ENCODE measurements at places on chromosomes 12 and 14.
A peak's percentile ranks its signal among the peaks of the same experiment; 100 is the strongest.

GRCh38 chr12:104877103-104877705, 80.9 kb downstream of the SLC41A2 start:
- DNase-seq: peak; percentile 4

- no peak for DNase-seq
These were observed 603.2 kb downstream of the C12orf50 start for GRCh38 chr12:87425942-87426554.

- DNase-seq: no peak
These were observed 75.5 kb upstream of the CAND1 start for GRCh38 chr12:67193704-67194103.

DNA sequence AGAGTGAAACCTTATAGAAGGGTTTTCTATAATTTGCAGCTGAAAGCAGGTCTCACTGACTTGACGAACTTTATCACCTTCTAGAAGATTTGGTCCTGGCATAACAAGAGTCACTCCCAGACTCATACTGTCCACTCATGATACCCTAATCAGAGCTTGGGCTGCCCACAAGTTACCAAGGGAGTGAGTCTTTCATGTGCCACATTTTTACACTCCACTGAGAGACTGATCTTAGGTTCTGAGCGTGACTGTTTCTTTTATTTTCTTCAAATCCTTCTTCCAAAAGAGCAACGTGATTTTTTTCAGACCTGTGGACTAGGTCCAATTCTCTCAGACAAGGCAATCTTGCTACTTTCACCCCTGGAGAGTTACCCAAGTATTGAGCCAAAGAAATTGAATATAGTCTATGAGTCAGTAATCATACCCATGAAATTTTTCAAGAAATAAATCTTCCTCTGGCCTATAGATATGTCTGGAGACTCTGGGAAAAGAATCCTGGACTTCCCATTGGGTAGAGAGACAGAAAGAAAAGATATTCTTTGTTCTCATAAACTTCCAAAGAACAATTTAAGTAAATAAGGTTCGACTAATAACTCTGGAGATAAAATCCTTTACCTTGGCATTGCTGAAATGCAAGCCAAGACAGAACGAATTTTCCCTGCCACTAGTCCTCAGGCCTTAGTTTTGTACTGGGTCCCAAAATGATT, 26.9 kb downstream of the SIX1 start:
- no peak for DNase-seq

- no peak for DNase-seq
These were observed 125.7 kb upstream of the GRIP1 start for GRCh38 chr12:66804563-66804974.

DNA sequence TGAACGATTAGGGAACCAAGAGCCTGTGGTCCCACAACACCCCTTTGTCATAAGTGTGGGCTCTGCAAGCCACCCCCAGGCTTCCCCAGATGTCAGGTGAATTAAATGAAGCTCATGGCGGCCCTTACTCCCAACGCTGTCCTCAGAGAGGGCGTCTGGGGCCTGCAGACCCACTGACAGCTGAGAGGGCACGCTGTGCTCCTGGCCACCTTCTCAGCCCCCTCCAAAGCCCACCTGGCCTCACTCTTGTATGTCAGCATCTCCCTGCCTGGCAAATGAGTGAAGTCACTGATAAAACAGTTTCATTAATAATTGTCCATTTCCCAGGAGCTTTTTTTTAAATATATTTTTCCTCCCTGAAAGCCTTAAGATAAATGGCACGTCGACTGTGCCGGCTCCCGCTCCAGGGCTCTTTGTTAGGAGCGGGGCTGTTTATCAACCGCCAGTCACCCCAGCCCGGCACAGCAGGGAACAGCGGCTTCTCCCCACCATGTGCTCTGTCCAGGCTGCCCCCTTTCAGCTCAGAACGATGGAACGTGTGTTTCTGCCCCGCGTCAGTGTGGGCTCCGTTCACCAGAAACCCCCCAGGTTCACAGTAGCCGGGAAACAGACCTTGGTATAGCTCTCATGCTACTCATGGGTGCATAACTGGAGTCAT, 94.7 kb upstream of the SFSWAP start:
- no peak for DNase-seq

DNA sequence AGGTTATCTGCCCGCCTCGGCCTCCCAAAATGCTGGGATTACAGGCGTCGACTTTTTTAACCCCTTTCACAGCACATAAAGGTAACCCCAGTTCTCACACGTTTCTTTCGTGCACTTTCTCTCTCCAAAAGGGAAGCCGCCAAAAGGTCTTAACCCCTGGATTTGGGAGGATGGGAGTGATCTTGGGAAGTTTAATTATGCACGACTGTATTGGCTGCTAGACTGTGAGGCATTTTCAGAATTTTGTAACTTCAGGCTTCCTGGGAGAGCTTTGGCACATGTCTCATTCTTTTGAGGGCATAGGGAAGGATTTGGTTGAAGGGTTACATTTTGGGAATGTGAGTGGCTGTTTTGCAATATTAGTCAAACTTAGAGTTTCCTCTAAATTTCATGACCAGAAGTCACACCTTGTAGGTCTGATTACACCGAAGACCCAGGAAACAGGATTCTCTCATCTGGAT, 1.4 kb upstream of the SMARCC2 start:
- no peak for DNase-seq

DNA sequence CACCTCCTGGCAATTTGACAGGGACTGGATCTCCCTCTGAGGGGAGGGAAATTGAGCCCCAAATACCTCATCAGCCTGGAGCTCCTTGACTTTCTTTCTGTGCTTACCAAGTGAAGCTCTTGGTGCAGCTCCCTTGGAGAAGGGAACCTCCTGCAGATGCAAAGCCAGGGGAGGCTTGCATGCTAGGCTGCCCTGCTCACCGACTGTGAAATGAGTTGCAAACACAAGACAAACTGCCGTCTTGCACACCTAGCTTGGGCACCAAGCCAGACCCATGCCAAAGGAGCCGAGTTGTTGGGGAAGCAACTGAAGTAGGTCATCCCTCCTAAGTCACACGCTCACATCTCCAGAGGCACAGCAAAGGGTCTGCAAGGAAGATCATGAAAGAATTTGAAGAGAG, 95.2 kb downstream of the GTF2A1 start:
- no peak for DNase-seq

DNA sequence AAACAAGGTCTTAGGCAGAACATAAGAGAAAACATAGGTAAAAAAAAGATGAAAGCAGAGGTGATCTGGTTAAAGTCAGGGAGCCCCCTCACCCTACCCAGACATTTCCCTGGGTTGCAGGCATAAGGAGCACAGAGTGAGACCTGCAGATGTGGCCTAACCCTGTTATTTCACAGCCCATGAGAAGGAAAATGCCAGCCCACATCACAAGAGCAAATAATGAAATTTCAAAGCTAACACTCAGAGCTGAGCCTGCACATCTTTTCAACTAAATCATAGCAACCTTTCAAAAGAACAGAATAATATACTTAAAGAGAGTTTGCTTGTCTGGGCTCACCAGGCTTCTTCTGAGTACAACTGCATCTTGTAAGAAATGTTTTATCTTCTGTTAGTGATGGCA, 295.4 kb downstream of the RPAP3 start:
- no peak for DNase-seq

DNA sequence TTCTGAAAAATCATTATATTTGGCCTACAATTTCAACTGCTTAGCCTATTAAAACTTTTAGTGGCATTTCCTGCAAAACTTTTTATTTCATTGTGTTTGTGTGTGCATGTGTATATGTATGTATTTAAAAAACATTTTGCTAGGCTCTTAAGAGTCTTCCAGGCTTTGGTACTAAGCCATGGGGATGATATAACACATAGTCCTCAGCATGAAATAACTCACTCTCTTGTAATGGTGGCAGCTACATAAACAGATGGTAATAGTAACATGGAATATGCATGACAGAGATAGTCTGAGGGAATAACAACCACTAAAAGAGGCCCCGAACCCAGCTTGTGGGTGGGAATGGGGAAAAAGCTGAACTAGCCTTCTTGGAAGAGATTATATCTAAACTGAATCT, 141.4 kb downstream of the TTLL5 start:
- no peak for DNase-seq

DNA sequence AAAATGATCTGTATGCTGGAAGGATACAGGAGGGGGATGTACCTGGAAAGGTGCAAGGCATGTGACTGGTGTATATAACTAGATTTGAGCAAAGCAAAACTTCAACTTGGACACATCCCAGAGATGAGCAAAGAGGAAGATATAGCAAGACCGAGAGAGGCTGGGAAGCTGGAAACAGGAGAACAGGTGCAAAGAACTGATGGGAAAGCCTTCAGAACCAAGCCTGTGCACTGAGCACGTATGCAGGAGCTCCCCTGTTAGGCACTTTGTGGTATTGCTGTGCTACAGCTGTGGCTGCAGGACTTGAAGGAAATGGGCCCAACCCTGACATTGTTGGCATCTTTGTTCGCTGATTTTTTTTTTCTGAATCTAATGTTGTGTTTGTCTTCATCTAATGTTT, 120.7 kb upstream of the PWP1 start:
- DNase-seq: no peak

- no peak for DNase-seq
These were observed 462 bp downstream of the SRP54 start for GRCh38 chr14:34983148-34983760.

DNA sequence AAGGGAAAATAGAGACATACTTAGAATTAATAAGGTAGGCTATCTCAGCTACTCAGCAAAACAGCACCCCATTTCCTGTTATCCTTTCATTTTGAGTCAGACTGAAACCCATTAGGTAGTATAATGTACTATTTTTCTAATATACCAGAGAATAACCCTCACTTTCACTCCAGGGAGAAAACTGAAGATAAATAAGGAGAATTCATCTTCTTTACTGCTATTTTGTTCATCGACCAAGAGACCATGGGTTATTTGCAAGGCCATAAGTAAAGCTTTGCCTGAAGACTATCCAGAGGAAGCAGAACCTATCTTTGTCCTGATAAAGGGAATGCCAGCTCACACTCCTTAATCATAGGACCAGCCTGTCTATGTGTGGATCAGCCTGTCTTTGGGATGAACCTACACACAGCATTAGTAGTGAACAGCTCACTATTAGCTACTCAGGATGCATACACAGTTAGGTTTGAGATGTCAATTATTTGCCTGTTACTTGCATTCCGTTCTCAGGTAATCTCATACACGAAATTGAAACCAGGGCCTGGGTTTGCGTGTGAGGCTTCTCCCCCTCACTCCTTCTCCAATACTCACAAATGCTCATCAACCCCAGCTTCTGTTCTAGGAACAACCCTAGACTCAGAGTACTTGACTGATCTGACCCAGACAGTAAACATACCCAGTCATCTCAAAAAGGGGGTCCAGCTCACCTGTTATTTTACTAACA, 124.4 kb downstream of the DAD1 start:
- no peak for DNase-seq

DNA sequence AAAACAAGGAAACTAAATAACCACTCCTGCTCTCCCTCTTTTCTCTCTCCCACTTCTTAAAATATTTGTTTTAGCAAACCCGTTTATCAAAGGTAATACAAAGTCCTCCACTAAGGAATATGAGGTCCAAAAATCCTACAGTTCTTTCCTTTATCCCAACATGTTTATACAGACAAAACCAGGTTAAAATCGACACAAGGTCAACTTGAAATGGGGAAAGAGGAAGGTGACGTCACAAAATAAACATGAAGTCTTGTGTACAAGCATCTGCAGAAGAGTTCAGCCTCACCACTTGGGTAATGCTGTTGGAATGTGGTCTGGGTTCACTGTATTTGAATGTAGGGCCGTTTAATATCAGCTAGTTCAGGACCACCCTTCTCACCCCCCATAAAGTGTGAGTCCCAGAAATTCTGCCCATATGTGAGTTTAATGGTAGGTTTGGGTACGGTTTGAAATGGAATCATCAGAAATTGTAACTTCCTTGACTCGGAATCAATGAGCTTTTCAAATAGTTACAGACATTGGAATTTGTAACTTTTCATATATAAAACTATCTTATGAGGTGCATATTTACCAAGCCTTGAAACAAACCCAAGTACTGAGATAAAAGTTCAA, 120.0 kb upstream of the SLC38A2 start:
- DNase-seq: no peak

- DNase-seq: no peak
These were observed 54.1 kb downstream of the PLXNC1 start for GRCh38 chr12:94202245-94203180.

- no peak for DNase-seq
These were observed 5.6 kb upstream of the TTC9 start for GRCh38 chr14:70635971-70636595.

GRCh38 chr14:73758392-73759182, 44.4 kb upstream of the PNMA1 start:
- peak; percentile 59 for DNase-seq

DNA sequence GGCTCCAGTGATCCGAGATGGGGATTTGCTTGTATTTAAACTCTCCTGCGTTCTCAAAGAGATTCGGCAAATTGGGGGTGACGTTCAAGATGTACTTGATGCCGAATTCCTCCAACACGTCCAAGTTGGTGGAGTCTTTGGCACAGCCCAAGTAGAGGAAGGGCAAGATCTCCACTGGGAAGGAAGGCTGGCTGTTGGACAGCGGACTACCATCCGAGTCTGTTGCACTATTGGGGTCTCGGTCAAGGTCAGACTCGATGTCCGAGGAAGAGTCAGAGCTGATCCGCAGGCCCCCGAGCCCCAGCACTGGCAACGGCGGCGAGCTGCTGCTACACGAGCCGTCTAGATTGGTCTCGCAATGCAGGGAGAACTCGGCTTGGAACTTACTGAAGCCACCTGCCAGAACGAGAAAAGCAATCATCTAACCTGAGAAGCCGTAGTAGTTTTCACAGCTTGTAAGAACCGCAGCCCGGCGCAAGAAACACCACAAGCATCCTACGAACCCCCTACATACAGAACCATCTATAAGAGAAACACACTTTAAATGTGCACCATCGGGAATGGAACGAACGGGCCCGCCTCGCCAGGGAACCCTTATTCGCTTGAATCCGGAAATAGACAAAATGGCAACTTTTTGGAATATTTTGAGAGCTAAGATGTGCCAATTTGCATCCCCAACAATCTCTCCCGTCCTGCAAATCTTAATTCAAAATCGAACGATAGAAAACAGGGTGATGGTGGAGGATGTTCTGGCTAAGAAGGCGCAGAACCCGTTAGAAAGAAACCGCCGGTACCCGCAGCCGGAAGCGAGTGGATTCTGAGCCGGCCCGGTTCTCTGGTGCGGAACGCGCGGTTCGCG, 1.4 kb downstream of the DUSP6 start:
- DNase-seq: no peak

DNA sequence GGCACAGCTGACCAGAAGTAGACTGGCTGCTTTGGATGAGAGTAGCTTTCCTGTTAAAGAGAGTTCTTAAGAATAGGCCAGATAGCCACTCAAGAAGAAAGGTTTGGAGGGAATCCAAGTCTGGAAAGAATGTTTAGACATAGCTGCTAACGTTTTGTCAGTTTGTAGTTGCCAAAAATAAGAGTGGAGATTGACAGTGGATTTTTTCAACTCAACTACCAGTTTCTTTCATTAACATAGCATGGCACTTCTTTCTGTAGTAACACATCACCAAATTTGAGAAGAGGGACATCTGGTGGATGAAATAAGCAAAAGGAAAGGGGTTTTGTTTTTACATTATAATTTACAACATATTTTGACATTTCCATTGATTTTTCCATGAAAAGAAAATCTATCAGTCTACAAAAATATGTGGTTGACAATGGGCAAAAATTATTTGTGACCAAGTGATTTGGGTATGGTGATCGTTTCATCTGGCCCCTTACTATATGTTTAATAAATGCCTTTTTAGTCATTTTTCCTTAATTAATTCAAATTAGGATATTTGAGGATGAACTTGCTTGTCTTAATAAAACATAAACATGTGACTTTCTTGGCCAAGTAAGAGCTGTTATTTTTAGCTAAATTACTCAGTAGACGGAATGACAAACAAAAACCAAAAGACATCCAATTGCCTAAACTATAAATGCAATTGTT, 71.1 kb downstream of the PTPRR start:
- no peak for DNase-seq

- no peak for DNase-seq
These were observed 82.6 kb downstream of the SLCO1A2 start for GRCh38 chr12:21252070-21252469.

Measured in activated T-helper 1 cell treated with Interleukin-2 at 50 U/mL for 16 hours (primary cell).